RWPE1 (cell line): ENCODE measurements at places on chromosomes 2 and 18.
A peak's percentile ranks its signal among the peaks of the same experiment; 100 is the strongest.

GRCh38 chr2:116442418-116442817 is 1372.1 kb upstream of the DDX18 start:
- DNase-seq, result no peak

GRCh38 chr2:71974846-71975245 is 172.8 kb downstream of the CYP26B1 start:
- DNase-seq, result no peak

DNA sequence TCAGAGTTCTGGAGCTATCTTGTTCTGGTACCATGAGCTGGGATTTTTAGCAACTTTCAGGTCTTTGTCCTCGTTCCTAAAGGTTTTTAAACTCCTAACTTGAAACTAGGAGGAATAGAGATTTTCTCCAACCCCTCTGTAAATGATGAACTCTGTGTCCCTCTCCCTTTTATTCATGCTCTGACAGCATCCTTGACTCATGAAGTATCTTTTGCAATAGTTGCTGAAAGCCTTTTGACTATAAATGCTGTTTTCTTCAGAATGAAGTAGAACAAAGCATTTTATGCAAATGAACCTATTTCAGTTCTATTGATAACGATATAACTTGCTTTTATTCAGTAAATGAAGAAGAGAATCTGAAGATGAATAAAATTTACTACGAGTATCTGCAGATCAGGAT is 17.0 kb upstream of the MAPRE2 start:
- no peak for DNase-seq

DNA sequence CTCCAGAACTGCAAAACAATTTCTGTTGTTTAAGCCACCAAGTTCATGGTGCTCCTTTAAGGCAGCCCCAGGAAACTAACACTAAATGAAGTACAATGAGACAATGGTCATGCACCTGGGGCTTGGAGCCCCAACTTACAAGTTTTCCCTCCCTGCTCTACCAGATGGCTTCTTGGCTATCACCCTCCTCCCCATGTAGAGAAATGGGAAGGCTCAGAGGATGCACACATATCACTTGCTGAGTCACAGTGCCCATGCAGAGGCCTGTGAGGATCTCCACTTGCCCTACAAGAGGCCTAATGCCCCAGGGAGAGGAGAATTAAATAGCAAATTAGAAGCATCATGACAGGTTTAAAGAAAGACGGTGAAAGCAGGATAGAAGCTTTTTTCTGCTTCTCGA is 270.9 kb downstream of the TTC32 start:
- DNase-seq, result no peak

GRCh38 chr2:17752892-17753802 is 463 bp downstream of the SMC6 start:
- peak; percentile 38 for DNase-seq

GRCh38 chr2:170341684-170342623 is 164.0 kb downstream of the MYO3B start:
- DNase-seq, result no peak

- no peak for DNase-seq
Measured at GRCh38 chr2:186135686-186136085, 350.4 kb upstream of the ZC3H15 start.

DNA sequence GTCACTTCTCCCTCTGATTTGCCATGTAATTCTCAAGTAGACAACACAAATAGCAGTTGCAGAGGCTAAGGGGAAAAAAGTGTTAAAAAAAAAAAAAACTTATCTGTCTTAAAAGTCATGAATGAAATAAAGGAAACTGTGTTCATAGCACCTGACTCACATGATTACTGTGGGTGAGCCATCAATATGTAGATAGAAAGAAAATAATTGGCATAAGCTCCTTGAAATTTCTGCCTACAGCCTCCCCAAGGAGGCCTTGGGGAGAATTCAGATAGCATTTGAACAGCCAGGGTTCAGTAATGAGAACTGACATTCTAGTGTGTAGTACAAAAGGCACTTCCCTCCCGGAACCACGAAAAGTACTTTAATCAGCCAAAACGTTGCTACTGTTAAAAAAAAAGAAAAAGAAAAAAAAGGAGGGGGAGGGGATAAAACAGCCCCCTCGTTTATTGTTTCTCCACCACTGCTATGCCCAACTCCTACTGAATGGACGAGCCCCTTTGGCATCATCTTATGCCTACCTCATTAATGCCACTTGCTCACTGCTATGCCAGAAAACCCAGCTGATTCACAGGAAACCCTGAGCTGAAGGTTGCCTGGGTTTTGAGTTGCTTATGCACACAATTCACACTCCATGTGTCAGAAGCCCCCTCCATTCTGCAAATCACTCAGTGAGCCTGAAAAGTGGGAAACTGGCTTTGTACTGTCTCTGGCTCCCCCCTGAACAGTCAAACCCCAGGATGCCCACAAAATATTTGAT is 65.5 kb upstream of the KLF7 start:
- DNase-seq, result no peak

DNA sequence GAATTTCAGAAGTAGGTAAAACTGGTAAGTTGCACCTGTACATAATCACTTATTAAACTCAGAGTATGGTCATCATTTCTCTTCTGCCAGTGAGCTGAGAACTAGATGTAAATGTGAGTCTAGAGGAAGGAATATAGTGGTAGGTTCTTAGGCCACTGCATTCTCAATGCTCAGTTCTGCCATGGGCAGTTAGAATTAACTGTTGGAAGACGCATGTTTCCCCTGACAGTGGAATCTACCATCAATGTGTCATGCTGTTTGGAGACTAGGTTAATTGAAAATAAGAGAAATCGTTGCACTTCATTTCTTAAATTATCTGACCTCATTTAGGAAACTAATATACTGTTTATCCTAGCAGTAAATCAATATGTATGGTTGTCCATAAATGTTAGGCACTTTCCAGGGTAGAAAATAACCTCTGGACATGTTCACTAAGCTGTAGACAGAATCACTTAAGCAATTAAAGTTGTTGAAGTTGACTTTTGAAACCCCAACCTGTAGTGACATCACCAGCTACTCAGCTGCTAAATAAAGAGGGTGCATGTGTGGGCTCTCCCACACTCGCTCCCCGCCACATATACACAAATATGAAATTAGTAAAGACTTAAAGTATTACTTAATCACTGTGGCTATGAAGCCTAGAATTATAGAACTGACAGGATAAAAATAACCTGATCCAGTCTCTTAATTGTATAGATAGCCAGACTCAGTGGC is 91.5 kb upstream of the NOSTRIN start:
- no peak for DNase-seq
